Epithelial cell of prostate (primary cell): ENCODE measurements at places on chromosomes 1 and 21.

DNA sequence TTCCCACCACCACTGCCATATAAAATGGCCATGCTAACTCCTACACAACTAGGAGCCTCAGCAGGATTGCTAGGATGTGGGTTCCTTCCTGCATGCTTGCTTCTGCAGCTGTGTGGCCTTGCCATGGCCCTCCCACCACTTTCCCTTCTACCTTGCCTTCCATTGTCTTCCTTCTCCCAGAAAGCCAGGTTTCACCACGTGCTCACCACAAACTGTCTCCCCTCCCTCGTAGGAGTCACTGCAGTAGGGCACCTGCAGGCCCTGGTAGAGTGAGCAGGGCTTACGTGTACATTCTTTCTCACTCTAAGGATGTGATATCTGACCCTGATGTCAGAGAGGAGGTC, 3.7 kb downstream of the C1orf226 start:
- DNase-seq: no peak

GRCh38 chr21:26844258-26845065, 747 bp downstream of the ADAMTS1 start:
- DNase-seq: no peak

- DNase-seq: no peak
These were observed 13.8 kb downstream of the SLC35E2B start for GRCh38 chr1:1678581-1679380.

DNA sequence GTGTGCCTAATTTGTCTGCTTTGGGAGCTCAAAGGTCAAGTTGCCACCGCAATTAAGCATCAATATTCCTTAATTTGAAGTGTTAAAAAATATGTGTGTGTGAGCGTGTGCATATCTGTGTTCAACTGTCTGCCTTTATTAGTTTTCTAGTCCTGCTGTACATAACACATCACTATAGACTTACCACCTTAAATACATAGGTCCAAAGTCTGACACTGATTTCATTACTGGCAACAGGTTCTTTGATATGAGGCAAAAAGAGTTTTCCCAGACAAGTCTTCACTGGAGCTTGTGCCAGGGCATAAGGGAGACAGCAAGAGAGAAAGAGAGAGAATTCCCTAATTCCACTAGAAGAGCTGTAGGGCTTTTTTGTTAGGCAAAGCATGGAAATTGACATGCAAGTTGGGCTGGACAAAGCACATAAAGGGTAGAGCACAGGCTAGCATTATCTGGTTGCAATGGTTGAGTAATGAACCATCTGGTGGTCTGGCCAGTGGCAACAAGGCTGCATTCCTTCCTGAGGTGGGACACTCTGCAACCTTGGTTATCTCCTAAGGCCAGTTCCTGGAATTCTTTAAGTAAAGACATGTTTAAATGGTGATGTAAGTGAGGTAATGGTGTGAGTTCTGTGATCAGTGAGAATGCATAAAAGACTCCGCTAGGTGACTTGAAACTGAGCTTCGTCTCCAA, 457.2 kb upstream of the ADAMTS5 start:
- no peak for DNase-seq

DNA sequence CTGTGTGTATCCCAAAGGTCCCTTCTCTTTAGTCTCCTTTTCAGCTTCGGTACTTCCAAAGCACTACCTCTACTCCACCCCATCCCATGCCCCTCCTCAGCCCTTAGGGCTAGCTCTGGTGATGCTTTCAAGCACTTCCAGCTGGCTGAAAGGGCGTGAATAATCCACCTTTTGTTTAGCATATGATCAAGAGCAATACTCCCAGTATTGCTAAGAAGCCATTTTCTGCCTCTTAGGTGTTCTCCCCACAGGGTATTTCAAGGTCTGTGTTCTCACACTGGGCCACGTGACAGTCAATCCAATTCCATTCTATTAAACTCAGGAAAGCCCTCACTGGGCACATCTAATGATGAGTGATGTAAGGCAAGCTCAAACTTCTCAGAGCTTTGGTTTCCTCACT, 298.5 kb upstream of the PROX1 start:
- no peak for DNase-seq

- no peak for DNase-seq
These were observed 67.3 kb downstream of the RHOU start for GRCh38 chr1:228802386-228803220.
